Esophagus muscularis mucosa (tissue), 4 donors: ENCODE measurements at places on chromosomes 16 and 17. TPM values are rescaled to one million over a fixed set of nuclear protein-coding genes. Genes with fewer than 3 reads are reported as not detected.

GRCh38 chr17:74443516-74444296 lies 11.8 kb downstream of the GPRC5C start:
- DNase-seq, result no peak

- DNase-seq, result no peak
Measured at GRCh38 chr16:181565-182021, 1.3 kb downstream of the HBQ1 start.

OR4D1 gene
- not detected for total RNA-seq

ABCA6 gene
- 45.4 TPM for total RNA-seq

DNA sequence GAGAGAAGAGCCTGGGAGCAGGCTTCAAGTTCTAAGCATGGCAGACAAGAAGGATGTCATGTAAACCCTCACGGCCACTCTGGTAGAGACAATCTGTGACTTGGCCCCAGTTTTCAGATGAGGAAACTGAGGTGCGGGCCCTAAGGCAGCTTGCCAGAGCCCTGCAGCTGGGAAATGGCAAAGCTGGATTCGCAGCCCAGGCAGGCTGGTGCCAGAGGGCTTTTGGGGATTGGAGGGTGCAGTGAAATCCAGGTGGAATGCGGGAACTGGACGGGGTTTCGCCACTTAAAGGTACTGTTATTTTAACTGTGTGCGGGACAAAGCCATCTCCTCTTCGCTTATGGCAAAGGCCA lies 477 bp upstream of the OSGIN1 start:
- DNase-seq, result no peak

- no peak for DNase-seq
Measured at GRCh38 chr17:49496183-49496866, 1.2 kb downstream of the NGFR start.

DNA sequence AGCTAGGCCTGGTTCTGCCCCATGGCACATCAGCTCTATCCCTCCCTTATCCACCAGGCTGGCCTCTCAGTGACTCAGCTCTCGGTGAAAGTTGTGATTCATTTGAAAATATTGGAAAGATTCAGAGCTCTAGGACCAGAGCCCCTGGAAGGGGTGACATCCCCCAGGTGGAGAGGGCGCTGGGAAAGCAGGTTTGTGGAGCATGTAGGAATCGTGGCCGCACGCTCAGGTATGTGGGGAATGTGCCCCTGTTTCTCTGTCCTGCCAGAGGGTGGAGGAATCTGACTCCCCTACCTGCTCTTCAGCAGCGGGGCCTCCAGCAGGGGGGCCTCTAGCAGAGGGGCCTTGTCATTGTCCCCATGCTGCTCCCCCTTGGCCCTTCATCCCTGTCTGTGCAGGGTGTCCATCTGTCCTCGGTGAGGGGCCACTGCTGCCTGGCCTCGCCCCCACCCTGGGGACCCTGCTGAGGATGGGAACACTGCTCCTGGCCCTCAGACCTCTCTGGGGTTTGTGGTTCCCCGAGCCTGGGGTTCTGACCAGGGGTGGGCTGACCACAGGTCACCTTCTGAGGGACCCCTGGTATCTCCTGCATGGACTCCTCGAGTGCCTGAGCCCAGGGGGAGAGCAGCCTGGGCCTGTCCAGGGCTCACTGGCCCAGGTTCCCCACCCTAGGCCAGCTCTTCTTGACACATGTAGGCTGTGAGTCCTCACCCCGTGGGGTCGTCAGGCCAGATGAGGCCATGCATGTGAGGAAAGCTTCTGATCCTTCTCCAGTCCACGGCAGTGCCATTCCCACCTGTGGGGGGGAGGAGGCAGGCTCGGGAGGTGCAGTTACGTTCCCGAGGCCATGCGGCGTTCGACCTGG lies 47.5 kb downstream of the NT5M start:
- DNase-seq, result no peak

CCR7 gene
- total RNA-seq, result not detected

DNA sequence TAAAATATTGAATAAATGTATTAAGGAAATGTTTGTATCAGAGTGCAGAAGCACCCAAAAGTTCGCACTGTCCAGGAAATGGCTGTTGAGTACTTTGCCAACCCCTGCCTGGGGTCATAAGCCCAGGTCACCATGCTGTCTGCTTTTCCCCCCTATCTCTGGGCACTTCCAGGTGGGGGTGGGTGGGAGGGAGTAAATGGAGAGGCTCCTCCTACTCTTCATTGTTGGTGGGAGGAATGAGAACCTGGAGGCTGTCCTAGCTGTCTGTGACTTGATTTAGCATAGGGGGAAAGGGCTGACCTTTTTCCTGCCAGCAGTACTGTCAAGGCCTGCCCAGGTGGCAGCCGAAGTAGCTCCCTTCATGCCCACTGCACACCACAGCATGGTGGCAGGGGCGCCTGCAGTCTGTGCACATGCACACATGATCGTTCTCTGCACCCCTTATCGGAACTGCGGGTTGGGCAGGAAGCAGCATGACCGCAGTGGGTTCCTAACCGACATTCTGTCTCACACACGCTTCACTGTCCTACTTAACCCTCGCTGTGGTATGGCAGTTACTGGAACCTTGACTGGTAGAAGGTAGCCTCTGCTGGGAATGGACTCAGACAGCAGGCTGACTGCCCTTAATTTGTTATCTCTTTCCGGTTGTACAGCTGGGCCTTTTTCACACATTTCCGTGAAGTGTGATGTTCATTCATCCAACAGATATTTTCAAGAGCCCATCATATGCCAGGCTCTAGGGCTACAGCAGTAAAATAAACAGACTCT lies 41.5 kb downstream of the LDHD start:
- no peak for DNase-seq

DNA sequence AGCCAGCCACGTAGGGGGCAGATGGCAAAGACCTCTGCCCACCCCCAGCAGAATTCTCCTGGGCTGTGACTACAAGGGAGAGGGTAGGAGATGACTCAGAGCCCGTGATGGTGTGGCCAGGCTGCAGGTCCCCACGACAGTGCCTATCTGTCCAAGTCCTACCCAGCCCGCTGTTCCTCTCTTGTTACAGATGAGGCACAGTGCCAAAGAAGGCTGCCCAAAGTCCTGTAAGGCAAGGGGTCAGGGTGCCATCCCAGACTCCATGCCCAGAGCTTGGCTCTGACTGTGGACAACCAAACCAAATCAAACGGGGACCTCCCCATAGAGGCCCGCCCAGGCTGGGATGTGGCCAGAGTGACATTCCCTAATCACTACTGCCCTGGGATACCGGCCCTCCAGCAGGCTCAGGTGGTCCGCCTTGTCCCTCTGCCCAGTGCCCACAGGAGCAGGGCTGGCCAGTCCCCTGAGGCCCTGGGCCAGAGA lies 12.6 kb upstream of the BCAR1 start:
- DNase-seq, result no peak

AOC2 gene
- total RNA-seq, result 0.66 TPM

DNA sequence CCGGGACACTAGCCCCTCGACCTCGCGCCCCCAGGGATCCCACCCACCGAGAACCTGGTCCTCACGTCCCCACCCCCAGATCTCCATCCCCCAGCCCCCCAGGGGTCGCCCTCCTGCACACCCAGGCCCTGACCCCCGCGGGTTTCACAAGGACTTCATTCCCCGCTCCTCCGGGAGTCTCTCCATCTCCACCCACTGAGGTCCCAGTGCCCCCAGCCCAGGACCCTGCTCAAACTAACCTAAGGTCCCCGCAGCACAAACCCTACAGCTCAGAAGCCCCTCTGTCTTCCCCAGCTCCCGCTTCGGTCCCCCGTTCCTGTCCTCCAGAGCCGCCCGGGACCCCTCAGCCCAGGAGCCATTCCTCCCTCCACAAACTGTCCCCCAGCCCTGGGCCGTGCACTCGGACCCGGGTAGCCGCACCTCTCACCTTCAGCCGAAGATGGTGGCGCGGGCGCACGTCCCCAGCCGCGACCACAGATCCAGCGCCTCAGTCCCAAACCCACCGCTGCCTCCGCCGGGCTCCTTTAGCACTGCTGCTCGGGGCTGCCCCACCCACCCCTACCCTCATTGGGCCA lies at the start of gene MYH10:
Gene MYH10 (minus strand): TSS at position 499 of the 575 bp plus-strand sequence. CDS start 7,479 bp downstream, outside the sequence.
- DNase-seq, result no peak

GRCh38 chr16:23245268-23245667 lies 56.8 kb upstream of the SCNN1B start:
- no peak for DNase-seq

DNA sequence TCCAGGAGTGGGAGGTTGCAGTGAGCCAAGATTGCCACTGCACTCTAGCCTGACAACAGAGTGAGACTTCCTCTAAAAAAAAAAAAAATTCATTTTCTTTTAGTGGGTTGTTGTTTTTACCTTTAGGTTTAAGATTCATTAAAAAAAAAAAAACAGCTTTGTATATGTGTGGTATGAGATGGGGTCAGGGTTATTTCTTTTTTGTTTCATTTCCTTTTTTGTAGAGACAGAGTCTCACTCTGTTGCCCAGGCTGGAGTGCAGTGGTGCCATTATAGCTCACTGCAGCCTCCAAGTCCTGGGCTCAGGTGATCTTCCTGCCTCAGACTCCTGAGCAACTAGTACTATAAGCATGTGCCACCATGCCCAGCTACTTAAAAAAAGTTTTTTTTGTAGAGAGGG lies 47.0 kb downstream of the BCAS3 start:
- DNase-seq, result no peak

DNA sequence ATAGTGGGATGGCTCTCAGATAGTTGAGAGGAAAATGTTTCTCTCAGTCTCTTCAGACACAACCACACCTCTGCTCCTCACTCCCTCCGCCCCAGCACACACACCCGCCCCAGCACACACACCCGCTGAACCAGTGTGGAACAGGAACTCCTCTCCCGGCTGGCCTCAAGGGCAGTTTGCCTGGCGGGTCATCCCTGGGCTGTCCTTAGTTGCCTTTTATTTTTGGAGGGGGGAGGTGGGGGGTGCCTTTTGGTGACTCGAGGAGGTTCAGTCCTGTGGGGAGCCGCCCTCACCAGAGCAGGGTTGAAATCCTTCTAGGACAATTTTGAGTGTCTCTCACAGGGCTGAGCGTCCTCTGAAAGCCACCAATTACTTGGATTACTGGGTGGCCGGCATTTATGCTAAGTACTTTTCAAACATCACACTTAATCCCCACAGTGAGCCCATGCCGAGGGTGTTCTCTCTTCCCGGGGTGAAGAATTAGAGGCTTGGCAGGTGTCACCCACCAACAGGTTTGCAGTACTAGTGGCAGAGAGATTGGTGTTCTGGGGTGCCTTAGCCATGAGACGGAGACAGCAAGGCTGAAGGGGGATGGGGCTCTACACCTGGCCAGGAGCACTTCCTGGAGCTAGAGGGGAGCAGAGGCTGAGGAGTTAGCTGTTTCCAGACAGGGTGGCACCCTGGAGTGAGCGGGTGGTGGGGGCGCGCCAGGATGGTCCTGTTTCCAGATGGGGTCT lies 2.8 kb downstream of the RASD1 start:
- no peak for DNase-seq

- no peak for DNase-seq
Measured at GRCh38 chr17:48121923-48122664, 14.5 kb downstream of the SNX11 start.

- no peak for DNase-seq
Measured at GRCh38 chr16:86066811-86067210, 167.8 kb downstream of the IRF8 start.

- DNase-seq, result no peak
Measured at GRCh38 chr16:70470927-70471341, 16.5 kb downstream of the FCSK start.

GRCh38 chr16:54879681-54880080 lies 51.0 kb upstream of the IRX5 start:
- no peak for DNase-seq

KIF2B gene
- not detected for total RNA-seq

SMIM36 gene
- total RNA-seq, result not detected

- DNase-seq, result no peak
Measured at GRCh38 chr17:49000943-49001342, 3.8 kb downstream of the IGF2BP1 start.

GRCh38 chr16:31010585-31011325 lies at the start of gene STX1B:
Gene STX1B (minus strand): TSS chr16:31010638. CDS start chr16:31010396, 242 bp downstream.
- no peak for DNase-seq

GRCh38 chr17:27816946-27817345 lies 16.6 kb upstream of the NOS2 start:
- no peak for DNase-seq

EXOSC6 gene
- 33.3 TPM for total RNA-seq

ACSM2A gene
- total RNA-seq, result 1.3 TPM

TERB1 gene
- total RNA-seq, result not detected

DNA sequence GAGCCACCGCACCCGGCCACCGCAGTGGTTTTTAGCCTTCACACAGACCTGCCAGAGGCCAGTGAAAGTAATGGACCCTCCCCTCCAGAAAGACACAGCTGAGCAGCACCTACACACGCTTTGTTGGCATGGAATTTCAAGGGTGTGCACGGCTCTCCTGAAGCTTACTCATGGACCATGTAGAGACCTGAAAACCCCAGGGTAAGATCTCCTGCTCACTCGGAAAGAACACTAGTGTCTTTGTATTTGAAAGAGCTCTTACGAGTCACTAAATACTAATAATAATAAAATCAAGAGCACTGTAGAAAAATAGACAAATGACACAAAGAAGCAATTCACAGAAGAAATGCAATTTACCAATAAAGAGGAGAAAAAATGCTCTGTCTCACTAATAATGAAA lies 20.0 kb downstream of the SLC43A2 start:
- no peak for DNase-seq

ADAD2 gene
- 0.42 TPM for total RNA-seq

GRCh38 chr17:289409-289808 lies 63.2 kb downstream of the RPH3AL start:
- DNase-seq, result no peak

MAP2K3 gene
- total RNA-seq, result 33.9 TPM

DNA sequence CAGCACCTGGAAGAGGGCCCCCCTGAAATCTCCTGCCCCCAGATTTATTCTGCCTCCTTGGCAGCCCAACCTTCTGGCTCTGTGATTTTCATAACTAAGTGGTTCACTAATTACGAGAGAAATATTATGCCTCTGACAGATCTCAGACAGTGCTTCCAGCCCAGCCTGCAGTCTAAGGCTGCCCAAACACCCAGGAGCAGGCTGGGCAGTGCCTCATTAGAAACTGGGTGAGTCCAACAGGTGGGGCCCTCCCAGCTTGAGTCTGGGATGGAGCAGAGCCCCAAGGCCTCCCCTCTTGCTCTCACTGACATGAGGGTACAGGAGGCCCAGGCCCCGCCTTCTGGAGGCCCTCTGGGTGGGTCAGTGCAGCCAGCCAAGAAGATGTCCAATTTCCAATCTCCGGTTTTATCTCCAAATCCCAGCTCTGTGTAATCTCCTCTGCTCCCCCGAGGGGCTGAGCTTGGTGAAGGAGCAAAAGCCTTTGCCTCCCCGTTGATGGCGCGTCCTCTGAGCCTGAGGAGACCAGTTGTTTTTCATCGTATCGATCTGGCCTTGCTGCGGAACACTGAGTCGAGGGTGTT lies 20.1 kb upstream of the ABCC3 start:
- DNase-seq, result no peak

DNAJA2 gene
- total RNA-seq, result 68.2 TPM
